NB4 (cell line): ENCODE measurements at places on chromosomes 6 and 20.

DNA sequence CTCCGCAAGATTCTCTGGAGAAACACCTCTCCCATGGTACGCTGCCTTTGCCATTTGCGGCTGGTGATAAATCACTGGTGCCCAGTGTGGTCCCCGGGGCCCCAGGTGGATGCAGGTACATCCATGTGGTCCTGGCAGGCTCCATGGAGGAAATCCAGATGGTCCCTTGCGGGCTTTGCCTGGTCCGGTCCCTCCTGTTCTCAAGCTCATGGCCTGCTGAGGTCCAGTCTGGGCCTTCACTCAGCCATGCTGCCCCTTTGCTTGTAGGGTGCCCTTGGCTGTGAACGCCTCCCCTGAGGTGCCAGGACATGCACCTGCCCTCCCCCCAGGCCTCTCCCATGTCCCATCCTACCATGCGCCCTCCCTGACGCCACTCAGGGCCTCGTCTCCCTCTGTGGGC, 21.2 kb upstream of the DACT2 start:
- no peak for DNase-seq

DNA sequence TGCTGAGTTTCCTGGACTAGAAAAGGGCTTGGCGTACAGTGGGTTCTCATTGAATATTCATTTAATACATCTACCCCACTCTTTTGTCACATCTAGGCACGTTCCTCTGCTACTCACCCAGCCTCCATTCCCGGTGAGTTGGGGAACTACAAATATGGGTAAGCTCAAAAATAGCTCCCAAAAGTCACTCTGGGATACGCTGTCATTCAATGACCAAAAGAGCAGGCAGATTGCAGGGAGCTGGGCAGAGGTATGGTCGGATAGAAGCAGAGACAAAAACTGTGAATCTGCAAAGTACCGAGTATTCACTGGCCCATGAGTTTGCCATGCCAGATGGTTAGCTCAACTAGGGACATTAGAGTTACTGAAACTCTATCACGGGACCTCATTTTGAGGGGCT, 103.9 kb upstream of the SASH1 start:
- no peak for DNase-seq

DNA sequence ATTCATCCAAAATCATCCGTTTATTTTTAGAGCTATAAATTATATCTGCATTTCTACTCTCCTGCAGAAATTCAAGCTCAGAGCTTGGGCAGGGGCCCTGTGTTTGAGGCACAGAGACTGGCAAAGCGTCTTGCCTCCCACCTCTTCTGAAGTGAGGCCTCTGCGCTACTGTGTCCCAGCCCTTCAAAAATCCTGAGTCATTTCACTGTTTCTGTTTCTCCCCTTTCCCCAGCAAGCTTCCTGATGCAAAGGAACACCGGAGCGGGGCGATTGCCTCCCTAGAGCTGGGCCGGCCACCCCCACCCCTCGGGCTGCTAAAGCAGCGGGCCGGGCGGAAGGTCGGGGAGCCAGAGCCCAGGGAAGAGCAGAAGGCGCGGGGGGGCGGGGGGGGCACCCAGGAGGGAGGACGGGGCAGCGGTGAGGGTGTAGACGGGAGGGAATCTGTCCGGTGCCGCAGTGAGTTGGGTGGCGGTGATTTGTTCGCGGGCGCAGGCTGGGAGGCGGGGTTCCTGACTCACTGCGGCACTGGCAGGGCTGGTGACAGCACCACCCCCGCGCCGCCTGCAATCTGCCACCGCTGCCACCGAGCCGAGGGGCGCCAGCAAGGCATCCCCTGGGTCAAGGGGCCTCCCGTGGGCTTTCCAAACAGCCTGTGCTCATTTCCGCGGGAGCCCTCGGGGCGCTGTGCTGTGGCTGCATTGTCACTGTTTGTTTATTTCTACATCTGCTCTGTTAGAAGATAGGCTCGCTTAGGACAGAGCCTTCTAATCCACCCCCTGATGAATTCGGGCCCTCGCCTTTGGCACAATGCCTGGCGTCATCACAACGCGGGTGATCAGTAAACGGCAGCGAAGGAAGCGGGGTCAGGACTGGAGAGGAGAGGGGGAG, 46.5 kb upstream of the SNAP25 start:
- DNase-seq: peak; percentile 21

DNA sequence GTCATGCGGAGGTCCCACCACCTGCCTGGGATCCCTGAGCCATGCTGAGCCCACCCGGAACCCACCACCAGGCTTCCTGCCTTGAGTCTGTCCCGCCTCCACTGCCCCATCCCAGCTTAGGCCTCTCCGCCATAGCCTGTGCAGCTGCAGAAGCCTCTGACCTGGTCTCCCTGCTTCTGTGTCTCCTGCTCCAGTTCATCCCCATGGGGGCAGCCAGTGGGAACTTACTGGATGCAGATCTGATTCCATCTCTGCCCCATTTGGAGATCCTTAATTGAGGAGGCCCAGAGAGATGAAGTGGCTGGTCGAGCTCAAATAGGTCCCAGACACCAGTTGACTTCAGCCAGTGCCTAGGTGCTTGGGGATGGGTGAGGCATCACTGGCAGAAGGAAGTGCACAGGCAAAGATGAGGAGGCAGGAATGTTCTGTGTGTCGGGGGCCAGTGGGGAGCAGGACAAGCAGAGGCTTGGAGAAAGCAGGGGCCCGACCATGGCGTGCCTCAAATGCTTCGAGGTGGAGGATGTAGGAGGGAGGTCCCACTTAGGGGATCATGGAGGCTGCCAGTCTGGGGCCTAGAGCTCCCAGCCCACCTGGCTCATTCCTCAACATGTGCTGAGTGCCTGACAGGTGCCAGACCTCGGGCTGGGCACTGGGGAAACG, 112.8 kb downstream of the TOX2 start:
- DNase-seq: no peak

- no peak for DNase-seq
Measured at GRCh38 chr20:5513975-5514516, 197.3 kb upstream of the PROKR2 start.

DNA sequence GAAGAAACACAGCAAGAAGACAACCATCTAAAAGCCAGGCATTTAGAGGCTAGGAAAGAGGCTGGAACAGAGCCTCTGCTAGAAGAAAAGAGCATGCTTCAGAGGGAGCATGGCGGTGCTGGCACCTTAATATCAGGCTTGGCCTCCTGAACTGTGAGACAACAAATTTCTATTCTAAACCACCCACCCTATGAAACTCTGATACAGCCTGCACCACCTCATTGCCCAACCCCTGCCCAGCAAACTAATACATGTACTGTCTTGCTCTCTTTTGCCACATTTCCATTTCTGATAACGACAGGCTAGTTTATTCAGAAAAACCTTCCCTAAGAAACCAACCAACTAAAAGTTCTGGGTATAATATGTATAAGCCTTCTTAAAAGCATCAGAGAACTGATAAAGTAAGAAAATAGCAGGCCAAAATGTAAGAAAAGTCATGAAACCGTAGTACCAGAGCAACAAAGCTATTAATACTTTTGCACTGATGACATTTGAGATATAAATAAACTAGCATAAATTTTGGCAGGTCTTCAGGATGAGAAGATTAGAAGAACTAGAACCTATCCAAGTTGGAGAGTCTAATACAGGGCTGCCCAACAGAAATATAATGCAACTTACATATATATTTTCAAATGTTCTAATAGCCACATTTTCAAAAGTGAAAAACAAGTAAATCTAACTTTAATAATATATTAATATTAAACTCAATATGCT, 184.7 kb upstream of the HSF2 start:
- no peak for DNase-seq

- peak; percentile 87 for DNase-seq
Measured at GRCh38 chr20:237489-237888, 10.4 kb downstream of the DEFB129 start.

GRCh38 chr6:48474830-48475229, 363.8 kb upstream of the PTCHD4 start:
- no peak for DNase-seq

GRCh38 chr20:47062226-47062890, 167.7 kb downstream of the EYA2 start:
- no peak for DNase-seq

GRCh38 chr6:7960848-7961247, 50.3 kb upstream of the TXNDC5 start:
- DNase-seq: peak; percentile 58

DNA sequence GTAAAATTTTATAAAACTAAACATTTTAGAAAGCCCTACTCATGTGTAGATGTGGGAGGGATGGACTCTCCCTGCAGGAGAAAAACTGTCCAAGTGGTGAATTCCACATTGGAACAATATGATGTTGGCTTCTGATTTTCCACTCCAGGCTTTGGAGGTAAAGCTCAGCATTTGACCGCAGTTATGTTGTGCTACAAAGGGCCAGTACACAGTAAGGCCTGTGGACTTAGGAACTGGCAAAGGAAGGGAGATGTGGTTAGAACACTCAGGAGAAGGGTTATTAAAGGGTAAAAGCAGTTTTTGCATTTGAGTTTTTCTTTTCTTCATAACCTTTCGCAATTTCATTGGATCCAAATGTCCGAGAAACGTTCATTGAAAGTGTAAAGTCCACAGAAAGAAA, 150.3 kb upstream of the SASH1 start:
- DNase-seq: no peak

DNA sequence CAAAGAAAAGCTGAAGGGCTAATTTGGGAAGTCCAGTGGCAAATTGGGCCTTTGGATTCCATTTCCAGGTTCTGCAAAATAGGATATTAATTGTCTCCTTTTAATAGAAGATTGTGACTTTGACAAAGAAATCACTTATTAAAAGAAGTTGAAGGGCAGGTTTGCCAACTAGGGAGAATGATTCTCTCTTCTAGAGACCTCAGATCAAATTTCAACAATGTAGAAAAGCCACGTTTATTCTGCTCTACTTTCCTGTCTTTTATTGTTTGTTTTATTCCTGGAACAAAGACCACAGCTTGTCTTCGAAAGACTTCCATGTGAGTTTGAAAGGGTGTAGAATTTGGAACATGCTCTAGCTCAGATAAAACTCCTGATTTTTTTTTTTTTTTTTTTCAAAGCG, 65.5 kb upstream of the PRL start:
- no peak for DNase-seq

- DNase-seq: peak; percentile 91
Measured at GRCh38 chr6:142822842-142823241, 122.1 kb downstream of the HIVEP2 start.

GRCh38 chr6:24330137-24330732, 27.6 kb downstream of the DCDC2 start:
- no peak for DNase-seq

DNA sequence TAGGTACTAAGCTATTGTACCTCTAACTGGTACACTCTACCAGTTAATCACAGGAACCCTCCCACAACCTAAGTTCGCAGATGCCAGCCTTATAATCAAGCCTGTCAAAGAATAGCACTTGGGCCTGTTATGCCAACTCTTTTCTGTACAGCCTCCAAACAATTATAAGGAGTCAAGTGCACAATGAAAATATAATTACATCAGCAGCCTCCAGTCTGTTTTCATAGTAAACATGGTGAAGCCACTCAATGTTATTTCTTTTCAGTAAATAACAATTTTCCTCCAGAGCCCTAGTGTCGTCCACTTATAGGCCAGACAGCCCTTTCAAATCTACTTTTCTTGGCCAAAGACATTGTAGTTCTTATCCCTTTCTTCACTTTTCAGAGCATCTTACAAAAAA, 82.7 kb upstream of the CARMIL1 start:
- no peak for DNase-seq

DNA sequence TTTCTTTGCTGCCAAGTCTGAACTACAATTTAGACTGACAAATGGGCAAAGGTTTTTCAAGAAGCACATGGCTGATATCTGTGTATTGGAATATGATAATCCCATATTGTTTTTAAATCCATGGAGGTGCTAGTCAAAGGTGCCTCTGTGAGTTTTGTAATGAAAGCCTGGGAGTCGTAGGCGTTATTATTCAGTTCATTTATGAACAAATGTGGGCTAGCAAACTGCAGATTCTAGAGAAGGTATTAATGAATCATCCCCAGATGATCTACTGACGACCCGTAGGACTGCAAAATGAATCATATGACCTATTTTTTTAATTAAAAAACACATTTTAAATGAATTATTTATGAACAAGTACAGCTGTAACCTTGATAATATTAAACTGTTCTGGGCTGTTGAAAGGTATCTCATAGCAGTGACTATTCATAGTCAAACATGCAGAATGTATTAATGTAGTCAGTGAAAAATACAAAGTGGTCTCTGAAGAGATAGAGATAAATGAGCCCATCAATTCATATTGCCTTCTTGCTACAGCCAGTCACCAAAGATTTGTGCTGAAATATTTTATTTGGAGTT, 1317.8 kb upstream of the MAP3K7 start:
- no peak for DNase-seq

DNA sequence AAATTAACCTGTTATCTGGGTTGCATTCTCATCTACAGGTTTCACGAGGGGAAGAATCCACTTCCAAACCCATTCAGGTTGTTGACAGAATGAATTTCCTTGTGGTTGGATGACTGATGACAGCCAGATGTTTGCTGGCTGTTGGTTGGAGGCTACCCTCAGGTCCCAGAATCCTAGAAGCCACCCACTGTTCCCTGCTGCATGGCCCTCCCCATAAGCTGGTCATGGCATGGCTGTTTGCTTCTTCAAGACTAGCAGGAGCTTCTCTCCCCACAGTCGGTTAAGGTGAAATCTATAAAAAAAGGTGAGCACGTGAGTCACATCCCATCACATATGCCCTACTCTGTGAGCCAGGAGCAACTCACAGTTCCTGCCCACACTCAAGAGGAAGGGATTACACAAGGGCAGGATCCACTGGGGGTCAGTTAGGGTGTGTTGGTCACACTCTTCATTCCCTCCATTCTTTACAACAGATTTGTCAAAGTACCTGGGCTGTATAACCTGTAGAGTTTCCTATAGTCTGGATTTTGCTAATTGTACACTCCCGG, 19.5 kb upstream of the RPS10 start:
- DNase-seq: no peak
